Esophagus muscularis mucosa (tissue), 4 donors: ENCODE measurements at places on chromosomes 6 and 20.

- no peak for DNase-seq
Observed at GRCh38 chr6:133956416-133957049, 3.5 kb downstream of the TBPL1 start.

DNA sequence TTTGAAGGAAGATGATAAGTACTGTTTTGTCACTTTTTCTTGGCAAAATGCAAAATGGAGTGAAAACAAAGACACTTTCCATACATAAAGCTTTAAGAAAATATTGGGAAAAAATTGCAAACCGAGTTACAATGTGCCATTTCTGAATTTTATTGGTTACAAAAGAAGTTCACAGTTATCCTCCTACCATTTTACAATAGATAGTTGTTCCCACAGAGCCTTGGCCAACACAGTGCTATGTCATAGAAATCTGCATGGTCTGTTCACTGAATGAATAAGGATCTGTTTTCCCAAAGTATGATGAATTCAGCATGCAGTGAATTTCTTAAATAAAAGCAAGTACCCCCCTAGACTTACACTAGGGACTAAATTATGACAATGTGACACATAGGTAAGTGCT is 268.2 kb upstream of the POU3F2 start:
- no peak for DNase-seq

- no peak for DNase-seq
Observed at GRCh38 chr6:21398741-21399325, 194.7 kb upstream of the SOX4 start.

DNA sequence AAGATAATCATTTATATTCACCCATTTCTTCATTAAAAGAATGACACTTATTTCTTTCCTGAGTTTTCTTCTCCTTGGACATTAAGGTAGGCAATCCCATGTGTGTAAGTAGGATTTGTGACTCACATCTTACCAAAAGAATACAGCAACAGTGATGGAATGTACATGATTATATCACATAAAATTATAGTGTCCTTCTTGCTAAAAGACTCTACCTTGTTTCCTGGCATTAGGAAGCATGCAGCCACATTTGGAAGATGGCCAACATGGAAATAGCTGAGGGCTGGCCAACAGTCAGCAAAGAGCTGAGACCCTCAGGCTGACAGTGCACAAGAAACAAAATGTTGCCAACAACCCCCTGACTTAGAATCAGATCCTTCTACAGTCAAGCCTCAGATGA is 327.9 kb upstream of the MARCKS start:
- DNase-seq = no peak

DNA sequence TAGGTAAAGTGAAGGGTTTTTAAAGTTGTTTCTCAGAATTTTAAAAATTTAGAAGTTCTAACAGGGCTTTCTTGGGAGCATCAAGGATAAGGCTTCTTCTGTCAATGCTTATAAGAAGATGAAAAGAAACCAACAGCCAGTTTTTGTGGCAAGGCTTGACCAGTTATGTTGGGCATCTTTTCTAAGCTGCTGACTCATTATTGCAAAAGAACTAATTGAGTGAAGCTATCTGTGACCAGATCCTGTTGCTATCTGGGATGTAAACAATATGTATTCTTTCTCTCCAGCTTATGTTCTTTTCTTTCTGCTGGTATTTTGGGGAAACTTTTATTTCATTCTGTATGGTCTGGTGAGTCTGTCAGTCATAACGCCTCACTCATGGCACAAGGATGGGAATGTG is 643.8 kb downstream of the HDGFL1 start:
- no peak for DNase-seq

DNA sequence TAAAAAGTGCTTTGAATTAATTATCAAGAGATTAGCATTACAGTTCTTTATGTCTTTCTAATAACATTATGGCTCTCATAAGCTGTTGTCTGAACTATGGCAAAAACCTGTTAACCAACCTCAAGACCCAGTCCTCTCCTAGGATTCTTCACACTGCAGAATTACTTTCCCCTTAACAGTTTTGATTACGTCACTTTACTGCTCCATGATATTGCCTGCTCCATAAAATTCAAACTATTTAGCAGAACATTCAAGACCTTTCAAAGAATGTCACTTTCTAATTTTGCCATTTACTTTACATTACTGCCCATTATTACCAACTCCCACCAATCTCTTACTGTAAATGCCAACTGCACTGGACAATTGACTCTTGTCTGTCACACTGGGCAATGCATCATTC is 843.5 kb downstream of the PHF3 start:
- no peak for DNase-seq

DNA sequence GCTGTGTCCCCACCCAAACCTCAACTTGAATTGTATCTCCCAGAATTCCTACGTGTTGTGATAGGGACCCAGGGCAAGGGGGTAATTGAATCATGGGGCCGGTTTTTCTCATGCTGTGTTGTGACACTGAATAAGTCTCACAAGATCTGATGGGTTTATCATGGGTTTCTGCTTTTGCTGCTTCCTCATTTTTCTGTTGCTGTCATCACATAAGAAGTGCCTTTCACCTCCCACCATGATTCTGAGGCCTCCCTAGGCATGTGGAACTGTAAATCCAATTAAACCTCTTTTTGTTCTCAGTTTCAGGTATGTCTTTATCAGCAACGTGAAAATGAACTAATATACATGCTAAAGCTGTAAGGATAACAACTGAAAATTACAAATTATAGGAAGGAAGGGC is 88.3 kb downstream of the CDYL start:
- DNase-seq = no peak

DNA sequence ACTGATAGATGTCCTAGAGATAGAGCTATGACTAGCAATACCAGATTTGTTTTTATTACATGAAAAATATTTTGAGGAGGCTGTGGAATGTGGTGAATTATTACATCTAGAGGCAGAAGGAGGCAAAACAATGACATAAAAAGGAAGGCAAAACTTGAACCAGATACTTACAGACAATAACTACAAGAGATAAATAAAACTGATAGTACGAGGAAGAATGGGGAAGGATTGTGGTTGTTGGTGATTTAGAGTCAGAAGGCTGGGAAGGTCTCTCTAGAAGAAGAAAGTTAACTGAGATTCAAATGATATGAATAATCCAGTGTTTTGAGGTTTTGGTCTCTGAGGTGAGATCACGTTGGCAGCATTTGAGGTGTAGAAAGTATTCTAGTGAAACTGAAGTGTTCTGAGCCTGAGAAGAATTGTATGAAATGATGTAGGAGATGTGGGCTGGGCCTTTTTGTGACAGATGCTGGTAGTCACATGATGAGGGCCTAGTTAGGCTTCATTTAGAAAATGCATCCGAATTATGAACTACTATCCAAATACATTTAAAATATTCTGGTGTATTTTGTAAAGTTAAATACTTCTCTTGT is 589.1 kb downstream of the EYS start:
- DNase-seq = no peak

- DNase-seq = no peak
Observed at GRCh38 chr6:4359108-4359730, 223.8 kb upstream of the ECI2 start.

- DNase-seq = no peak
Observed at GRCh38 chr6:133612459-133612858, 276.5 kb upstream of the TCF21 start.

GRCh38 chr6:125574604-125575003 is 174.8 kb upstream of the HEY2 start:
- no peak for DNase-seq

GRCh38 chr20:38326309-38326708 is 20.0 kb upstream of the LBP start:
- DNase-seq = no peak

GRCh38 chr6:119201480-119201879 is 123.0 kb upstream of the FAM184A start:
- DNase-seq = no peak

- no peak for DNase-seq
Observed at GRCh38 chr20:11976966-11977365, 59.3 kb downstream of the BTBD3 start.

DNA sequence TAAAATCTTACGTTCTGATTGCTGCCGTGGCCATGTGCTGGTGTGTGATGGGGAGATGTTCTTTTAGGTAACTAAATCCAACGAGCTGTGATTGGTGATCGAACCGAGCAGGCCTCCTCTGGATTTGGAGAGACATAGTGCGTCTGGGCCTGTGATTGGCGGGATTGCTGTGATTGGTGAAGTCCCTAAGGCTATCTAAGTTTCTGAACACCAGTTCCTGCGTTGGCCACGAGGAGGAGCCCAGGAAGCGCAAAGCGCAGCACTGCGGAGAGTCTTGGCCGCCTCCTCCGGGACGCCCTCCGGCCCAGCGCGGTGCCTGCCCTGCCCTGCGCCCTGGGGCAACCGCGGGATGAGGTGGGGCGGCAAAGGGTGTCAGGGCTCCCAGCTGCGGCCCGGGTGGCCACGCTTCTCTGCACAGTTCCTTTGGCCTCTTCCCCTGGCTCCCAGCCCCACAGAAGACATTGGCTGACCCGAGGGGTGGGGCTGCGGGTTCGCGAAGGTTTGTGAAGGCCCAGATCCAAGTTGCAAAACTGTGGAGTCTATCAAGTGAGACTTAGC is 33.0 kb downstream of the HNF4A start:
- DNase-seq = no peak

GRCh38 chr20:25865715-25866656 is 169.3 kb upstream of the ZNF337 start:
- DNase-seq = no peak

DNA sequence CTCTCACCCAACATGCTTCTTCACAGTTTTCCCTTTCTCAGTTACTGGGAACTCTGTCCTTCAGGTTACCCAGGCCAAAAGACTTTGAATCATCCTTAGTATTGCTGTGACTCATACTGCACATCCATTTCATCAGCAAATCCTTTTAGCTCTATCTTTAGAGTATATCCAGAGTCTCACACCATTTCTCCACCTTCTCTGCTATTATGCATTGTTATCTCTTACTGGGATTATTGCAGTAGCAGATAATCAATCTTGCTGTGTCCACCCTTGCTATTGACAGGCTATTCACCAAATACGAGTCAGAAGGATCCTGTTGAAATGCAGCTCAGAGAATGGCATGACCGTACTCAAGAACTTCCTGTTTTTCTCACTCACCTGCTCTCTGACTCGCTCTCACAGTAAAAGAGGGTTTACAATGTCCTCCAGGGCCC is 57.3 kb downstream of the BCKDHB start:
- no peak for DNase-seq

GRCh38 chr6:423799-424345 is 32.3 kb downstream of the IRF4 start:
- no peak for DNase-seq

DNA sequence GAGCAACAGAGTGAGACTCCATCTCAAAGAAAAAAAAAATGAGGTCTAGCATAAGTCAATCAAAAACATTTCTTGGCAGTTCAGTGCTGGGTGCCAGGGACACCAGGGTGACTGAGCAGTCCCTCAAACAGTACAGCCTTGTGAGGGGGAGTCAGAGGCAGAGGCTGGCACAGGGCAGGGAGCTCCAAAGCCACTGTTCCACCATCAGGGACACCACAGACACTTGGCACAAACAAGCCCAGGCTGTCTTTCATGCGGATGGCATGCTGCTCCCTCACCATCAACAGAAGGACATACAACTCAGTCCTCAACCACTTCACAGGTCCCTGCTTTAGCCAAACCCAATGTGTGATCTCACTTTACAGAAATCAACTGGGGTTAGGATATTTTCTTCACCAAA is 36.0 kb upstream of the GRM4 start:
- DNase-seq = no peak
